ENCODE measurements at places on chromosomes 6 and 20.
A peak's percentile ranks its signal among the peaks of the same experiment; 100 is the strongest.

GRCh38 chr20:9200620-9201019 lies 131.7 kb downstream of the PLCB4 start:
- DNase-seq: peak; percentile 40

DNA sequence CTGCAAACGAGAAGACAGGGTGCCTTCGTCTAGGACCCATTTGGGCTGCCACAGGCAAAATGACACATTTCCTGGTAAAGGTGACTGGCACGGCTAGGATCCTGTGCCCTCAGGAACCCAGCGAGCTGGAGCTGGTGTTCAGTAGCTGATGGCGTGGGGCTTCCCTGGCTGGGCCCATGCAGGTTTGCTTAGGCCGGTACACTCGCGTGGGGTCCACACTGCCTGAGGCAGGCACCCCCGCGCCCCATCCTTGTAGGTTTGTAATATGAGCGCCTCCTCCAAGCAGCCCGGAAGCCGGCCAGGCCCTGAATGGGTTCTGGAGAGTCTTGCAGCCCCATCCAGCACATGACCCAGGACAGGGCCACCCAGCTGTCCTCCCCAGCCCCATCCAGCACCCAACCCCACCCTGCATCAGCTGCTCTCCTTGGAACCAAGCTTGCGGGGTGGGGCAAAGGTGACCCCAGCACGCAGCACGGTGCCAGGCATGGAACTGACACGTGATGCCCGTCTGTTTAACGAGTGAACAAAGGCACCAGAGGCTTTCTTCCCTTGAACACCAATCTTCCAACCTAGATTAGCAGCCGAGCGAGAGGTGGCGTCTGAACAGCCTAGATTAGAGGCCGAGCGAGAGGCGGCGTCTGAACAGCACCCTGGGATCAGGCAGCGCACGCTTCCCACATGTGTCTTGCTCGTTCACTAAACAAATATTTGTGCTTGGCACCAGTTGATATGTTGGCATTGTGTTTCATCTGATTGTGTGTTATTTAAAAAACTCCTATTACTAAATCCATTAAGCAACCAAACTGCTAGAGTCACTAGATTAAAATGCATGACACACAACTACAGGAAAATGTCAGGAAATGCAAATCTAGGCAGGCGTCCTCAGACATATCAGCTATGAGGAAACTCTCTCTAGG lies 112.1 kb downstream of the DLL1 start:
- peak; percentile 22 for DNase-seq

GRCh38 chr20:45823949-45824835 lies 2.9 kb downstream of the TNNC2 start:
- DNase-seq: peak; percentile 39

- DNase-seq: no peak
Observed at GRCh38 chr20:50455656-50456451, 54.3 kb upstream of the PTPN1 start.

- no peak for DNase-seq
Observed at GRCh38 chr20:19549896-19550295, 208.2 kb upstream of the RIN2 start.

DNA sequence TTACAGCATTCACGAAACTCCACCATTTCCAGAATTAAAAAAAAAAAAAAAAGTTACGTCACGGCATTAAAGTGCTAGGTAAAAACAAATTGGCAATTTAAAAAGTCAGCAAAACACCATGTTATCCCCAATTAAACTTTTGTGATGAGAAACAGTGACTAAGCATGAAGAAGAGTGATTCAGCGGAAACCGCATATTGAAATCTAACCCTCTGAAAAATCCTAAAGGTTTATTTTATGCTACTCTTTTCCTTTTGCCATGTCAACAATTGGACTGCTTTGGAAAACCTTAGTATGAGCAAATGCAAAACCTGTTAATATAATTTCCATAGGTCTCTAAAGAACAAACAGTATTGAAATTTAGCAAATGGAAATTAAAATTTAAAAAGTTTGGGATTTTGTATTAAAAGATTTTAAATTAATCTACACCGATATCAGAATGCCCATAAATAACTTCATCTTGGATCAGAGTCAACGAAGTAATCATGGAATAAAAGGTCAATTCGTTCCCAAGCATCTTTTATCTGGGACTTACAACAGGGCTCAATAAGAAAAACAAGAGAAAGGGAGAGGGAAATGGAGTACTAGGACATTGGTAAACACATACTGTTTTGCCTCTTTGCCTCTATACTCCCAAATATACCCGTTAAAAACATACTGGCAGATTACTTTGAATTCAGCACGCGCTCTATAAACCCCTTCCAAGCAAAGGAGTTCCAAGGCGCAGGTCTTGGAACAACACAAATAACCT lies 1.1 kb downstream of the FBXO30 start:
- peak; percentile 73 for DNase-seq

DNA sequence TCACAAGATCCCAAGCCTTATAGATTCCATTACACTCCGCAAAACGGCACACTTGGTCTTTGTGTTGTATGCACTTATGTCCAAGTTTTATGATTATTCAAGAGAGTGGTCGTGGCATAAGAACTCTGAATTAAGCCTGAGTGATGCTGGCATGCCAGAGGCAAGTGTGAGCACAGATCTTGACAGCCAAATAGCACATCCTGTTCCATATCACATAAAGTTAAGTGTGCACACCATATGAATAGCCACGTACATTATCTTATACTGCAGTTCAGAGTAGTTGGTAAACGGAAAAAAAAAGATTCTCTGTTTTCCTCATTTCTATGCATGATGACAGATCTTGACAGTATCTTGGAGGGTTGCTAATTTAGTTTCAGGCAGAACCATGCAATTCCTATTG lies 727.3 kb upstream of the FLRT3 start:
- no peak for DNase-seq

DNA sequence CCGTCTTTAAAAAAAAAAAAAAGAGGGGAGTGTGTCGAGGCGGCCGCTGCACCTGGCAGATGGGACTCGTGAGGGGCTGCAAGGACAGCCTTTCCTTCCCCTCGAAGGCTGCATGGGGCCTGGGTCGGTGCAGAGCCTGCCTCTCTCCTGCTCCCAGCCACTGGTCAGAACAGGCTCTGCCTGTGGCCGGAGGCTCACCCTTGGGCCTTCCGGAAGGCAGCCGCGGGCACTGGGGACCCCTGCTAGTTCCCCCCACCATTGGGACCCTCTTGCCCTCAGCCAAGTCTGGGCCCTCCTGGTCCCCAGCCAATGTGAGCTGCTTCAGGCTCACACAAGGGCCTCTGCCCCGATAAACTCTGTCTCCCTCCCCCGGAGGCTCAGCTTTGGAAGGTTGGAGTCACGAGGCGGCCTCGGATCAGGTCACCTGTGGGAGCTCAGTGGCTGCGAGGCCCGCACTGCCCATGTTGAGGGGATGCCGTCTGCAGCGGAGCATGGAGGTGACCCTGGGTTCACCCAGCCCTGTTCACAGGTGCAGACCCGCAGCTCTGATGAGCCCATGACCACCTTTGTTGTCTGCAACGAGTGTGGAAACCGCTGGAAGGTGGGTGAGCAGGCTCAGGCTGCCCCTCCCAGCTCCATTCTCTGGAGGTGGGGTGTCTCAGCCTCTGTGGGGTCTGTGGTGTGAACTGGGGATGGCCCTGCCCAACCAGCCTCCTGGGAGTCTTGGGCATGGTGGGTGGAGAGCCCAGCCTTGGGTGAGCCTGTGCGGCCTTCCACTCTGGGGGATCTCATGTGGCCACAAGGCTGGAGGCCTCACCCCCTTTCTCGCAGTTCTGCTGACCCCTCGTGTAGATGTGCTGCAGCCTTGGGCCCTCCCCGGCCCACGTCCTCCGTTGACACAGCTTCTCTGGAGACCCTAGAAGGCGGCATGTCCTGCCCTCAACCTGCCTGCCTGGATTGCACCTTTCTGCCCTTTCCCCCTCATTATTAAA lies 7.7 kb downstream of the RGS19 start:
- no peak for DNase-seq

- DNase-seq: no peak
Observed at GRCh38 chr6:143123081-143123480, 62.4 kb downstream of the AIG1 start.

- no peak for DNase-seq
Observed at GRCh38 chr6:153727885-153728284, 311.2 kb upstream of the OPRM1 start.

GRCh38 chr6:158912655-158913054 lies 87.3 kb downstream of the RSPH3 start:
- DNase-seq: no peak

Measured in astrocyte of the spinal cord (primary cell).